ENCODE measurements at places on chromosomes 12 and 14.
A peak's percentile ranks its signal among the peaks of the same experiment; 100 is the strongest.

DNA sequence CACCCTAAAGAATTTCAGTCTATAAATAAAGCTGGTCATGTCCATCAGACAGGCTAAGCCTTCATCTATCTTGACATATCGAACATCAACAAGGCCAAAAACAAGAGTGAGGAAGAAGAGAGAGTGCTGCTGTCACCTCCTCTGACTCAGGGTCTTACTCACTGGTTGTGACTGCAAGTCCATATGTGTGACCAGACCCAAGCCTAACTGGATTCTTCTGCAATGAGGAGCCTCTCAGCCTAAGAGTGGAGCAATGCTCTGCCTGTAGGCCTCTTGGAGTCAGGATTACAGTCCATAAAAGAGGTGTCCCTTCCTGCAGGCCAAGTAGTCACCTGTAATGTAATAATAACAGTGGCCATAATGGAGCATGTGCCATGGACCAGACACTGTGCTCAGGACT is 121.2 kb upstream of the SLC35F4 start:
- no peak for DNase-seq

DNA sequence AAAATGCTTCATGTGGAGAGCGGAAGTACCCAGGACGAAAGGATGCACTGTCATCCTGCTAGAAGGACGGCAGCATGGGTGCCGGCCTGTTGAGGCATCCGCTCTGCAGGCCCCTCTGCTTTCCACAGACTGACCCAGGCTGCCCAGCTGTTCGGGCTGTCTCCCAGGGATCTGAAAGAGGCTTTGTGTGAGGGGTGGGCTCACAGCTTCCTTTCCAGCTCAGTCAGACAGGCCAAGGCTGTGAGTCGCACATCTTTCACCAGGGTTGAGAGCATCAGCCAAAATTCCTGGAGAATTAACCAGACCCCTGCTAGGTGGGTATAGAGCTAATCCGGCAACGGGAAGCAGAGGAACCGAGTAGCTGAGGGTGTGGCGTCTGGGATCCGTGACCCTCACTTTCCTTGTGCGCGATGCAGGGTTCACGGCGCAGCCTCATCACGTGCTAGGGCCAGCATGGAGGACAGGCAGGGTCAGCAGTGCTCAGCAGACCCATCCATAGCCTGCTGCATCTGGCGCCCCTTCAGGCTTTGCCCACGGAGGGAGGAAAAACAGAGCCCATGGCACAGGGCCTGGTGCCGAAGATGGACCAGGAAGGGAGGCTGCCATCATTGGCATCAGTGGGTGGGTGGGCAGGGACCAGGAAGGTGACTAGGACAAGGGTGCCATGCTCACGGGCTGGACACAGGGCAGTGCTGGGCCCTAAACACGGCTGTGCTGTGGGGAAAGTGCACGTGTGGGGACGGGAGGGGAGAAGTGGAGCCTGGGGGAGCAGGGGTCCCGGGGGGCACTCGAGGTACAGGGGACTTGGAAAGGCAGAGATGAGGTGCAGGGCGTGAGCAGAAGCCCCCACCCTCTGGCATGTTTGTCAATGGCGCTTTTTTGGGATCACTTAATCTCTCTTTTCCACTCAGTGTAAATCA is 9.2 kb upstream of the SIVA1 start:
- no peak for DNase-seq

DNA sequence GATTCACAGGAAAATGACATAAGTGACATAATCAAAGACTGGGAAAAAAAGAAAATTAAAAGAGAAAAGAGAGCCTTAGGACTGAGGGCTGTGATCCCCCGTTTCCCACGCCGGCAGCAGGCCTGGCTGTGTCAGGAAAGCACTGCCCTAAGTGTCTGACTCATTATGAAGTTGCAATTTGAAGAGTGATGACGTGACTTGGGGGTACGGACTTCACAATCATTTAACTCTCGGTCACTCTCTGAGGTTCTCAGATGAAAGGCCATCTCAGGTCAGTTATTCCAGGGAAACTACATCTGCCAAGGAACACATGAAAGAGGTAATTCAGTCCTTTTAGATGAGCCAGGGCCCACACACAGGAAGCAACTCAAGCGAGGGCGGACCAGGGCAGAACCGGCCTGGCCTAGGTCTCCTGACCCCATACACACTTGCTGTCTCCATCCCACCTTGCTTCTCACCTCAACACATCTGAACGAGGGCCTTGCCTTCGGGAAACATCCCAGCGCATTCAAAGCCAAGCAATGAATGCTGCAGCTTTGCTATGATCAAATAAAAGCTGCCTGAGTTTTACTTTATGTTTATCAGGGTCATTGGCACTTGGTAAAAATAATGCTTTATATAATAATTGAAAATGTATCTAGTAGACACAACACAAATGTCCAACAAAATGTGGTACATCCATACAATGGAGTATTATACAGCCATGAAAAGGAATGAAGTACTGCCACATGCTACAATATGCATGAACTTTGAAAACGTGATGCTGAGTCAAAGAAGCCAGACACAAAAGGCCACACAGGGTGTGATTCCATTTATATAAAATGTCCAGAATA is 2.7 kb downstream of the SSH1 start:
- no peak for DNase-seq

DNA sequence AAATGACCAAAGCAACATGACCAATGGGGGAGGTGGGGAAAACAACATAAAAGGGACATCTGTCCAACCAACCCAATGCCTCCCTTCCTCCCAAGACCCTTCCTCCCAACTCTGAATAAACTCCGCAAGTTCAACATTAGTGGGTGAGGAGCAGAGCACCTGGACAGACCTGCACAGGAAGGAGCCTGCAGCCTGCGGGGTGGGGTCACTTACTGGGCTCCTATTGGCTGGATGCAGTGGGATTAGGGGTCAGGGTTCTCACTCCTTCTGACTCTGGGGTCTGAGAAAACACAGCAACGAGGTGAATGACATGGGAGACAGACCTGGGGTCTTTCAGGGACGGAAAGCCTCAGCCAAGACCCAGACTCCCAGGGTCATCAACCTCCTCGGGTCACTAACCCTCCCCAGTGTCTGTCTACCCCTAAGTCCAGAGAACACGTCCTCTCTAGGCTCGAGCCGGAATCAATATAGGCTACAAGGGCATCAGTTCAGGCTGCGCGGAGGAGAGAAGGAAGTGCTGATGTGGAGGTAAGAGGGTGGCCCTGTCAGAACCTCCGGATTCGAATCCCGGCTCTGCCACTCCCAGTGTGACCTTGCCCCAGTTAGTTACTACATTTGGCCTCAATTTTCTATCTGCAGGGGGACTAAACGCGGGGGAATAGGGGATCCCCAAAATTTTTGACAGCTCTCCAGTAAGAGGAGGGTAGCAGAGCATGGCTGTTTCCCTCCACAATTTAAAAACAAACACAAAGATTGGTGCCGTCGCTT is 860 bp downstream of the NDRG2 start:
- DNase-seq: no peak

DNA sequence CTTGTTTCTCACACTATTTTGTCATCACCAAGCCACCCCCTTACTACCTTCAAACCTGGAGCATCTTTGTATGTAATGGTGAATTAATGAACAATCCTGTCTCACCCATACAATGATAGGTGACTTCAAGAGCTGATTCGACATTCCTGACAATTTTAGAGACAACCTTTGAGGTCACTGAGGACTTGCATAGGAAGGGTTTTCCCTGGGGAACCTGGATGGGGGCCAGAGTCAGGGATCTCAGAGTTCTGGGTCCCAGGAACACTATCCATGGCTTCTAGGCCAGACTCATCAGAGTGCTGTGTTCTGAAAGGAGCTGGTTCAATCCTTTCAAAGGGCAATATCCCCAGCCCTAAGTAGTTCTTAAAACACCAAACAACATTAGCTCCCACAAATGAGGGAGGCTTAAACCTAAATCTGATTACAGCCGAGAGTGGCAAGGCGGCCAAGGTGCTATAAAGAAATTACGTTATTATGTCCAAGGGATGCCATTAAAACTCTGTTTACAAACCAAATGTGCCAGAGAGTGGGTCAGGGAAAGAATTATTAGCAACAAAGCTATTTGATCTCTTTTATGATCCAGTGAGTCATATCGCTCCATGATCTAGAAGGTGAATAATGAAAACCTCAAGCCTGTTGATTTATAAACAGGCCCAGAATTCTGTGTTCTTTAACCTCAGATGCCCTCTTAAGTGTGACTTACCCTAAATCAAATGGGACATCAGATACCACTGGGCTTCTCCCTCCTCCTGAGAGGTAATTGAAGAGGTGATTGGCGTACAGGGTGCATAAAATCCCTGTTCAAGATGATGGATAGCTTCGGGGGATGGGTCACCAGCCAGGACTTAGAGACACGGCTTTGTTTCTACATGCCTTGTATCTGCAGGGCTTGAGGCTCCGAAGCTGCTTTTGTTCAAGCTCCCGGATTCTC is 230.2 kb upstream of the TBX3 start:
- DNase-seq: no peak

GRCh38 chr12:24608637-24609285 is 340.1 kb downstream of the BCAT1 start:
- DNase-seq: no peak

- DNase-seq: peak; percentile 23
Measured at GRCh38 chr12:9064815-9065606, 50.7 kb downstream of the A2M start.

- DNase-seq: no peak
Measured at GRCh38 chr14:53494587-53494986, 341.5 kb upstream of the DDHD1 start.

GRCh38 chr12:115416869-115417268 is 732.9 kb upstream of the TBX3 start:
- no peak for DNase-seq

DNA sequence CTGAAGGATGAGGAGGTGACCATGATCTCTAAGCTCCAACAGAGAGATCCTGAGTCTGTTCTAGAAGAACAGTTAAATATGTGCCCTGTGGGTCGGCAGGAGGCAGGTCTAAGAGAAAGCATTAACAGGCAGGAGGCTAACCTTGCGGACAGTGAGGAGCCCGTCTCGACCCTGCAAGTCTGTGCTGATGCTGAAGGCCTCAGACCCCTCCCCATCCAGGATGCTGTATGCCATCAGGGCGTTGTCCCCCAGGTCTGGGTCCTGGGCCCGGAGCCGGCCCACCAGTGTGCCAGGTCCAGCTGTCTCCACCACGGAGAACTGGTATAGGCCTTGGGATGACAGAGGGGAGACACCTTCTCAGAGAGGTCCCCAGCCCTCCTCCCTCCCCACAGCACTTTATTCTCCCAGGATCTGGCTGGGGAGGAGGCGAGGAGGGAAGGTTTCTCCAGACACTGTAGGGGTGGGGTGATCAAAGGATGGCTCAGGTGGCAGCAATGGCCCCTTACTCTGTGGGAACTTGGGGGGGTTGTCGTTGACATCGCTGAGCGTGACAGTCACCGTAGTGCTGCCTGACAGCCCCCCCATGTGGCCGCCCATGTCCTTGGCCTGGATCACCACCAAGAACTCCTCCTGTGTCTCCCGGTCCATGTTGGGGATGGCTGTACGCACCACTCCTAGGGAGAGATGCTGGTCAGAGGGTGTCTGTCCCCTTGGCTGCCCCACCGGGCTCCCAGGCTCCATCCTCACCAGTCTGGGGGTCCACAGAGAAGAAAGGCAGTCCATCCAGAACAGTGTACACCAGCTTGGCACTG is 3.1 kb downstream of the CDH24 start:
- DNase-seq: no peak

- no peak for DNase-seq
Measured at GRCh38 chr14:105488781-105489541, 2.1 kb upstream of the TEDC1 start.

GRCh38 chr14:34837801-34838322 is 37.3 kb downstream of the BAZ1A start:
- no peak for DNase-seq

DNA sequence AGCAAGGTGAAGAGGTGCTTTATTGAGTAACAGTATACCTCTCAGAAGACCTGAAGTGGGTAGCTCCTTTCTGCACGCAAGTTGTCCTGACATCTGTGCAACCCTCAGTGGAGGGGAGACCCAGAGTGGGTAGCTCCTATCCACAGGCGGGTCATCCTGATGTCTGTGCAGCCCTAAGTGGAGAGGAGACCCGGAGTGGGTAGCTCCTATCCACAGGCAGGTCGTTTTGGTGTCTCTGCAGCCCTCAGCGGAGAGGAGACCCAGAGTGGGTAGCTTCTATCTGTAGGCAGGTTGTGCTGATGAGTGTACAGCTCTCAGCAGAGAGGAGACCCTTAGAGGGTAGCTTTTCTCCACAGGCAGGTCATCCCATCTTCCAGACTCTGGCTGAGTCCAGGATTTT is 45.1 kb upstream of the PRPF39 start:
- no peak for DNase-seq

DNA sequence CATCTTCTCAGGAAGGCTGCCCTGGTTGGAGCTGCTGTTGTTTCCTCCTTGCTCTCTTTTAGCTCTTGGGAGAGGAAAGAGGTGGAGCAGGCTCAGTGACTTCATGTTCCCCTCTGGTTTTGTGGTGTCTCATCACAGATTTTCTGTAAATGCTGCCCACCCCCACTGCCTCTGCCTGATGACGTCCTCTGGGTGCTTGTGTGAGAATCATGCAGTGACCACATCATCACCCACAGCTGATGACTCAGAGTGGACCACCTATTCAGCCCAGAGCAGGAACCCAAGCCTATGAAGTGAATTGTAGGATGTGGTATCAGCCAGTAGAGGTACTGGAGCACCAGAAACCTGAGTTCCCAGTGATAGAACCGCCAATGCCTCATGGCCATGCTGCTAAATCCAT is at the start of gene GZMB:
TSS of gene GZMB (minus strand) at position 33 of the 400 bp plus-strand sequence. CDS start at position 3, 30 bp downstream.
- DNase-seq: no peak

Data from RPMI8226 (cell line).